ENCODE measurements at places on chromosomes 5 and 9.

DNA sequence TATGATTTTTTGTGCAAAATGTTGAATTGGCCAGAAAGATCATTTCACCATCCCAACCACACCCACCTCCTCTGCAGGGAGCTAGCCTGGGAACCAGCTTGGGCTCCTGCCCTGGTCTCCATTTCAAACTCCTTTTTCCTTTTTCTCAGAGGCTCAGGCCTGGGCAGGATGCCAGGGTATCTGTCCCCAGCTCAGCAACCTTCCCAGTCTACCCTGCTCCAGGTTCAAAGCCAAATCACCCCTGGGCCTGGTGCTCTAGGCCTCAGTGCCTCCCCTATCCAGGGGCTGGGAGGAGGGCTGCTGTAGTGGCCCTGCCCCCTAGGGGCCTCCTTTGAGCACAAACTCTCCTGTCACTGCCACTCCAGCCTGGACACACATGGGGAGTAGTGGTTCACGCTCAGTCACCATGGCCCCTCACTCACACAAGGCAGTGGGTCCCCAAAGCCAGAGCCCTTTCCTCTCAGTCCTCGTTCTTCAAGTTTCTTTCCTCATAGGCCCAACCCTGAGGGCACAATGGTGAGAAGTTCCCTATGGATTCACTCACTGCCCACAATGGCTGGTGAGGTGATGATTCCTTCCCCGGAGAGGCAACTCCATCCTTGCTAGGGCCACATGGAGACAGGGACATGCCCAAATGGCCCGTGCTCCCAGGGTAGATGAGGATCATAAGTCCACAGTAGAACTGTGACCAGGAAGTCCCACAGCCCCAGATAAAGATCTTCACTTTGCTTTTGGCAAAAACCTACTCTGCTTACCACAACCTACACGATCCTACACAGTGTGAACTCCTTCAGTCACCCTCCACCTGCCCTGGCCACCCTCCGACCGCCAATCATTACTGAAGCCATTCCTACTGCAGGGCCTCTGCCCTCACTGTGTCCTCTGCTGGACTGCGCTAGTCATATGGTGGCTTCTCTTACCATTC is 1.6 kb upstream of the ST6GALNAC4 start:
- no peak for DNase-seq

- no peak for DNase-seq
Measured at GRCh38 chr9:33177086-33177485, 9.9 kb upstream of the B4GALT1 start.

- DNase-seq, result no peak
Measured at GRCh38 chr9:137520614-137521404, 29.4 kb downstream of the PNPLA7 start.

- DNase-seq, result no peak
Measured at GRCh38 chr9:70222354-70222753, 36.4 kb upstream of the SMC5 start.

DNA sequence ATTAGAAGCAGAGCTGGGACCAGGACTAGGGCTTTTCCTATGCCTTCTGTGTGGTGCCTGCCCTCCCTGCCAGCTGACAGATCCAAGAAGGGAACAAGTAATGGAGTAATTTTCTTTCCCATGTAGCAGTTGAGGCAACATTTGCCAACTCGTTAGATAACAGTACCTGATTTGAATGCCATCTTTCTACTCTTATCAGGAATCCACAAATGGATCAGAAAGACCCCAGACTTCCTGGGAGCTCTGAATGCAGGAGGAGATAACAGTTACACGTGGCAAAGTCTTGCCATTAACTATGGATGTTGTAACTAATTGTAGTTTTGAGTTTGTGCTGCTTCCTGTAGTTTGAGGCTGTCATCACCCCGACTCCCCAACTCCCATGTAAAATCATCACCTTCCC is 39.2 kb downstream of the RCL1 start:
- no peak for DNase-seq

DNA sequence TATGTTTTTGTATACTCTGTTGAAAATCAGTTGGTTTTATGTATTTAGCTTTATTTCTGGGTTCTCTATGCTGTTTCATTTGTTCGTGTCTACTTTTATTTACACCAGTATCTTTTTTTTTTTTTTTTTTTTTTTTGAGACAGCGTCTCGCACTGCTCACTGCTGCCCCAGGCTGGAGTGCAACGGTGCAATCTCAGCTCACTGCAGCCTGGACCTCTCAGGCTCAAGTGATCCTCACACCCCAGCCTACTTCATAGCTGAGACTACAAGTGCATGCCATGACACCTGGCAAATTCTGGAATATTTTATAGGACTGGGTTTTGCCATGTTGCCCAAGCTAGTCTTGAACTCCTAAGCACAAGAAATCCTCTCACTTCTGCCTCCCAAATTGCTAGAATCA is 869.4 kb upstream of the CDH6 start:
- DNase-seq, result no peak

GRCh38 chr9:18921366-18922075 is 111.5 kb downstream of the SAXO1 start:
- DNase-seq, result no peak
